Liver (tissue), 10 donors: ENCODE measurements at places on chromosomes 1 and 21. TPM values are rescaled to one million over a fixed set of nuclear protein-coding genes. Genes with fewer than 3 reads are reported as not detected.

GRCh38 chr1:117698398-117699160 lies 92.7 kb downstream of the TENT5C start:
- no peak for DNase-seq

NRAS gene
- 6.7 TPM for polyA plus RNA-seq

- no peak for DNase-seq
Measured at GRCh38 chr1:235098991-235099390, 29.6 kb downstream of the TOMM20 start.

GRCh38 chr21:41235201-41235600 lies 67.2 kb downstream of the BACE2 start:
- no peak for DNase-seq

- DNase-seq: no peak
Measured at GRCh38 chr1:42138586-42138985, 14.6 kb upstream of the GUCA2B start.

- DNase-seq: no peak
Measured at GRCh38 chr1:21567241-21568005, 58.2 kb downstream of the ALPL start.

- DNase-seq: no peak
Measured at GRCh38 chr1:236685205-236685916, 938 bp upstream of the ACTN2 start.

GRCh38 chr1:87799451-87799850 lies 470.8 kb downstream of the LMO4 start:
- DNase-seq: no peak

ANGPTL1 gene
- 2.6 TPM for polyA plus RNA-seq

PCSK9 gene
- 48.9 TPM for polyA plus RNA-seq

CA6 gene
- not detected for polyA plus RNA-seq

DNA sequence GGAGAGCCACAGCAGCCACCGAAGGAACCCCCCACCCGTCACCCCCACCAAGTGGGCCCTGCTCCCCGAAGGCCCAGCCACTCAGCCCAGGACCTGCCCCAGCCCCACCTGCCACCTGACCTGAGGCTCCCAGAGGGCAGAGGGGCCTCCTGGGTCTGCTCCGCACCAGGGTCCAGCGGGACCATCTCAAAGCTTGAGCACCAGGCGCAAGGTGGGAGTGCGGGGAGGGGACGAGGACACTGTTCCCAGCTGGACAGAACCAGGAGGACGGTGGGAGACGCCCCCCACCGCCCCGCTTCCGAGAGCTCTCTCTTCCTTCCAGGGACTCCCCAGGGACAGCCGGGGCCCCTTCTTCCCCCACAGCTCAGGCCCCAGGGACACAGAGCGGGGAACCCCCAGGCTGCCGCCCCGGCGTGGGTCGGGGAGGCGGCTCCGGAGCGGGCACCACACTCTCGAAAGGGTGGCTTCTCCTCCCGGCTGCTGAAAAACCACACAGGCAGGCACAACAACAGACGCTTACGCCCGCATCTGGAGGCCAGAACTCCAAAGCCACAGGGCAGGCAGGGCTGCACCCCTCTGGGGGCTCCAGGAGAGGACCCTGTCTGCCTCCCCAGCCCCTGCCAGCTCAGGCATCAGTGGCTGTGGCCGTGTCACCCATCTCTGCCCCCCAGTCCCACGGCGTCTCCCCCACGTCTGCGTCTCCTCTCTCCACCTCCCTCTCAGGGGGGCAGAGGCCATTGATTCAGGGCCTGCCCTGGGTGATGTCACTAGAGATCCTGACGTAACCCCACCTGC lies 1.9 kb upstream of the TTLL10 start:
- no peak for DNase-seq

DNA sequence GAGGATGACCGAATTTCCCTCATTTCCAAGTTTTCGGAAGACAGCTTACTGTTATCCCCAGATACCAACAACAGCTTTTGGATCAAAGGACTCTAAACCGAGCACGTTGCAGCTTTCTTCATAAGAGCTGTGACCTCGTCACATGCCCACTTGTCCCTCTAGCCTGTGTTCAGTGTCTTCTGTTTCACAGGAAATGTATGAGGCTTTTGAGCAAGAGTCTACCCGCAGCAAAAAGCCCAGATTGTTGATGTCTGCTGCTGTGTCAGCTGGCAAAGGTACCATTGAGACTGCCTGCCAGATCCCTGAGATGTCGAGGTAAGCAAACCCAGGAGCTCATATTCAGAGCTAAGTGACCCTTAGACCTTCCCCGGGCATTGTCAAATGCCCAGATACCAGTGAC lies 24.1 kb downstream of the CHI3L2 start:
- DNase-seq: no peak

B3GALT2 gene
- 0.10 TPM for polyA plus RNA-seq

GBP6 gene
- polyA plus RNA-seq: not detected

RAD54L gene
- 0.35 TPM for polyA plus RNA-seq

GRCh38 chr21:14877581-14878228 lies 187.1 kb downstream of the NRIP1 start:
- no peak for DNase-seq

DNA sequence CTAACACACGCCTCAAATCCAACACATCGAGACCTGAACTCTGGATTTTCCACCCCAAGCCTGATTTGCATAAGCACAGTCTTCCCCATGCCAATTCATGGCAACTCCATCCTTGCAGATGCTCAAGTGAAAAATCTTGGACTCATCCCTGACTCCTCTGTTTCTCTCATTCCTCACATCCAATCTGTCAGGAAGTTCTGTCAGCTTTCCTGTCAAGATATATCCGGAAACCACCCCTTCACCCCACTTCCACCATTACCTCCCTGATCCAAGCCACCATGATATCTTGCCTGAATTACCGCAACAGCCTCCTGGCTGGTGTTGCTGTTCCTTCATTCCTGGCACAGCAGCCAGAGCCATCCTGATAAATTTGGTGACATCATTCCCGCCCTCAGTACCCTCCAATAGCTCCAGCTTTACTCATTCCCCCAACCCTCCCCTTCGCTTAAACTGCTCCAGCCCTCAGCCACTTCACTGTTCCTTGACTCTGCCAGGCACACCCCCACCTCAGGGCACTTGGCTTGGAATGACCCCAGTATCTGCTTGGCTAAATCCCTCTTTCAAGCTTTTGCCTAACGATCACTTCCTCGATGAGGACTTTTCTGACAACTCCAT lies 17.4 kb downstream of the TCEA3 start:
- DNase-seq: no peak

DNA sequence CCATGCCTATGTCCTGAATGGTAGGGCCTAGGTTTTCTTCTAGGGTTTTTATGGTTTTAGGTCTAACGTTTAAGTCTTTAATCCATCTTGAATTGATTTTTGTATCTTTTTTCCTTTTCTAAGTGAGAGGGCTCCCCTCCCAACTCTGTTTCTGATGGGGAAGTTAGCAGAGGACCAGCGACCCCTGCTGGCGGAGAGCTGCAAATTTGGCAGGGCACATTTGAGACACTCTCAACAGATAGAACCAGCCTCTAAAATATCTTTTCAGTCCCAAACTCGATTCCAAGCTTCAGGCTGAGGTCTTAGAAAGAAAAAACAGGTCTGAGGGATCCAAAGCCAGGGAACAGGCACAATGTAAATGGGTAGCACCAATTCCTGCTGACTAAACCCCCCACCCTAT lies 32.5 kb downstream of the LRRC3 start:
- DNase-seq: no peak

DNA sequence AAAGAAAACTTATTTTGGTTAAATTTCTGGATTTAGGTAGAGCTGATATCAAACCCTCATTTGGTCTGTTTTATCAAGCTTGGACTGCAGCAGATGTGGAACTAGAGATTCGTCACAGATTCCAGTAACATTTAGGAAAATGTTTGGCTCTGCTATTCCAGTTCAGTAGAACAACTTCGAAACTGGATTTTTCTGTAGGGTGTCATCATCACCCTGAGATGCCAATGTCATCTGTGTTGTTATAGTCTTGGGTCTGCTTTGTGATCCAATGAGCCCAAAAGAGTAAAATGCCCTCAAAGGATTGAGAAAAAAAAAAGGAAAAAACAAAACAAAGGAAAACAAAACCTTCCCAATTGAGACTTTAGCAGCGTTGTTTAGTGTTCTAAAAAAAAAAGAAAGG lies 55.4 kb downstream of the LAMC2 start:
- DNase-seq: no peak

DNA sequence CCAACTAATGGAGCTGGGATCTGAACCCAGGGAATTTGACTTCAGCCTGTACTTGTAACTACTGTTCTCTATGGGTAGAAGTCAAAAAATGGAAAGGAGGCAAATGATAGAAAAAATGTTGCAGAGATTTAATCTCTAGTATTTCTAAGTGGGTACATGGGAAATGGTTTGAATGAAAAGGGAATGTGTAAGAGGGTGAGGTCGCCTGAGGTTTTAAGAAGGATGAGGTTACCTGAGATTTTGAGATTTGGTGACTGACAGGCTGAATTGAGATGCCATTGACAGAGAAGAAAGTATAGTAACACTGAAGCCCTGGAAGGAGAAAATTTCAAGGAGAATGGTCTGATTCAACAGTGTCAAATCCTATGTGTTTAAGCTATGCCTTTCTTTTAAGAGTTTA lies 5.5 kb downstream of the CAMSAP2 start:
- no peak for DNase-seq

DNA sequence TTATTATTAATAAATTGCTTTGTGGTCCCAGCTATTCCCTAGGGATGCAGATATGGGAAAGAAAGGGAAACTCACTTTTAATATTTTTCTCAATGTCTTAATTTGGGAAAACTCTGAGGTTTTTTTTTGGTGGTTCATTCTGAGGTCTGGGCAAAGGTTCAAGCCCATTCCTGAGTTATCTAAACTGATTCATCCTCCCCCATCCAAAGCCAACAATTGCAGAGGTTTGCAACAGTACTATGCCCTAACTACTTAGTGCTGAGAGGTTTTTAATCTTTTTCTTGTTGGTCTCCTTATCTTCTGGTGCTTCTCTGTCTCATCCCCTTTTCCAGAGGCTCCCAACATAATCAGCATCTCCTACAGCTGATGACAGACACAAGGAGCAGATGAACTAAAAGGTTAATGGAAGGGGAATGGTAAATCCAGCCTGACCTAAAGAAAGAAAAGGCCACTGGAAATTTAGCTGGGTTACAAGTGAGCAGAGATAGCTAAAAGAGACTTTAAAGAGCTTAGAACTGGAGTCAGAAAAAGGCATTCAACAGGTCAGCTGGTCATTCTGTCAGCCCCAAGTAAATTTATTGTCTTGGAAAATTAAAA lies 390.4 kb downstream of the TGFB2 start:
- no peak for DNase-seq

MYOM3 gene
- polyA plus RNA-seq: 0.01 TPM

SLAMF1 gene
- 0.21 TPM for polyA plus RNA-seq

- DNase-seq: peak; percentile 60
Measured at GRCh38 chr1:42922687-42923366, 35.8 kb downstream of the SLC2A1 start.

GRCh38 chr1:58154256-58154655 lies 392.3 kb downstream of the OMA1 start:
- no peak for DNase-seq

SAMD13 gene
- not detected for polyA plus RNA-seq

DNA sequence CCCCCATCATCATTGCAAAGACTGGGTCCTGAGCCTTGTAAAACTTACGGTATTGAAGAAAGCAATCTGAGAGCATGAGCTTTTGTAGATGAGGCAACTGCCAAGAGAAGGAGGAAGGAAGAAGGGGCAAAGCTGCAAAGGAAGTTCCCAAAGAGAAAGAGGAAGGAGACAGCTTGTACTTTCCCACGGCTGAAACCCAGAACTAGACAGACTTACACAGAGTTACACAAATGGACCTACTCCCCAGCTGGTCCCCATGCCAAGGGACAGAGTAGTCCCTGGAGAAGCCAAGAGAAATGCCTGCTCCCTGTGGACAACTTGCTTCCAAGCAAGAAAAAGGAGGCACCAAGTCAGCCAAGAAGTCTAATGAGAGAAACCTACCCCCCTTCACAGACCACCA lies 22.6 kb downstream of the SLC5A9 start:
- peak; percentile 26 for DNase-seq

GRCh38 chr1:6384962-6385361 lies 8.6 kb downstream of the ACOT7 start:
- no peak for DNase-seq

DNA sequence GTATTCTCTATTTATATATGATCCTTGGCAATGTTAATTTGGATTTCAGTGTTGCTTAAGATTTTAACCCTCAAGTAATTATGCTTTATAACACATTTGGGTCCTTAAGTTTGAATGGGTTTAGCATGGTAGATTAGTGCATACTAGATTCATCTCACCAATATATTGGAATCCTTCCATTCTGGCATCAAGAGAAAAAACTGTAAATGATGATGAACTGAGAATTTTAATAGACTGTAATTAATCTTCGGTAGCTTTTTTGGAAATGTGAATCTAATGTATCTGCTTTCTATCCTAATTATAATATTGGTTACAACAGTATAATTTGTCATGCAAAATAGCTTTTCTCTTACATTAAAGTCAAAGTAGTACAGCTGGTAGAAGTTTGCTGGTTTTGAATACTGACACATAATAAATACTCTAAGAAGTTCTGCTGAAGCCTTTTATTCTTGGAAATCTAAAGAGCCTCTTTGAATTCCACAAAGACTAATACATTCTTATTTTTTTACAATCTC lies 279.8 kb downstream of the AMY1C start:
- DNase-seq: no peak

GRCh38 chr1:88070956-88071355 lies 613.1 kb upstream of the PKN2 start:
- DNase-seq: no peak

SYPL2 gene
- polyA plus RNA-seq: 4.7 TPM

COX20 gene
- 20.9 TPM for polyA plus RNA-seq

DNA sequence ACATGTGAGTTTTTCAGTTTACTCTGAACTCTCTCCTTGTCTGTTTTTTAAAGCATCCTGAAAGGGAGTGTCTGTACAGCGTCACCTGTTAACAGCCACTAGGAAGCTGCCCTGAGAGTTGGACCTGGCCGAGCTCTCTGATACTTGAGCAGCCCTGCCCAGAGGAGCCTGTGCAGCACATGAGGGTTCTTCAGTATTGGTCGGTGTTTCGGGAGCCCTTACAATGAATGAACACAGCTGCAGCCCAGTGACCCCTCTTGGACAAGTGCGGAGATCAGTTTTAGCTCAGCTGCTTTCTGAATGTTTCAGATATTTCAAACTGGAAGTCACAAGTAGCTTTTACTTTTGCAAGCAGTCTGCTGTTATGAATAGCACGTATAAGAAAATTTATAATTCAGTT lies 39.2 kb downstream of the ADARB1 start:
- DNase-seq: no peak

- DNase-seq: no peak
Measured at GRCh38 chr1:228154670-228155571, 5.2 kb downstream of the GJC2 start.

LCE1E gene
- not detected for polyA plus RNA-seq

GRCh38 chr1:59669752-59670312 lies 144.9 kb upstream of the HOOK1 start:
- no peak for DNase-seq

GRCh38 chr1:197771386-197771785 lies 3.9 kb downstream of the DENND1B start:
- DNase-seq: no peak

RPTN gene
- polyA plus RNA-seq: not detected

NDUFV3 gene
- 15.8 TPM for polyA plus RNA-seq
